NCI-H82 (cell line): ENCODE measurements at places on chromosomes 3 and 15.
A peak's percentile ranks its signal among the peaks of the same experiment; 100 is the strongest.

- no peak for DNase-seq
Observed at GRCh38 chr3:51382076-51382745, 2.9 kb upstream of the MANF start.

DNA sequence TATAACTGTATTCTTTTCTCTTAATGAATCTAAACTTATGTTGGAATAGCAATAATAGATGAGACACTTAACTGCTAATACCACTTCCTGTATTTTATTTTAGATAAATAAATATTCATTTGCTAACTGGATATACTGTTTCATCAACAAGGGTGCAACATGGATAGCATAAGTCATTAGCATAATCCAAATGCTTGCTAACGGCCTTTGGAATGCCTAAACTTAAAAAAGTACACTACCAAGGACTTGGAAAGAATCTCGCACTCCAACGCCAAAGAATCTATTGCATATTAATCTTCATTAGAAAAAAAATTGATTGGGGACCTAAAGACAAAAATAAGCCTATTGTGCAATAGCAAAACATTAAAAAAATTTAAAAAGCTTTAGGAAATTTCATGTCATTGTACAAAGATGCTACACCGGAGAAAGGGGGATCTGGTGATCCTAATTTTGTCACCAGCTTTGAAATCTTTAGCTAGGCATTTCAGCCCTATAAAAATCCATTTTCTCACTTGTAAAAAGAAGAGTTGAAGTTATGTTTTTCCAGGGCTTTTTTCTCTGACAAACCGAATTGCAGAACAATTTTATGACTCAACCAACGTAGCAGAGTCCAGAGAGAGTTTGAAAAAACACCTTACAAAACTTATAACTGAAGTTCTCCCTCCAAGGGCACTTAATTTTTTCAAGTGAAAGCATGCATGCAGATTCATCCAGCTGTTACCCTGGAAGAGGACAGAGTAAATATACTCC lies 4.1 kb downstream of the VGLL3 start:
- no peak for DNase-seq

GRCh38 chr3:52782412-52783210 lies 5.2 kb downstream of the ITIH1 start:
- no peak for DNase-seq

GRCh38 chr3:73772076-73772886 lies 147.5 kb upstream of the PDZRN3 start:
- no peak for DNase-seq

DNA sequence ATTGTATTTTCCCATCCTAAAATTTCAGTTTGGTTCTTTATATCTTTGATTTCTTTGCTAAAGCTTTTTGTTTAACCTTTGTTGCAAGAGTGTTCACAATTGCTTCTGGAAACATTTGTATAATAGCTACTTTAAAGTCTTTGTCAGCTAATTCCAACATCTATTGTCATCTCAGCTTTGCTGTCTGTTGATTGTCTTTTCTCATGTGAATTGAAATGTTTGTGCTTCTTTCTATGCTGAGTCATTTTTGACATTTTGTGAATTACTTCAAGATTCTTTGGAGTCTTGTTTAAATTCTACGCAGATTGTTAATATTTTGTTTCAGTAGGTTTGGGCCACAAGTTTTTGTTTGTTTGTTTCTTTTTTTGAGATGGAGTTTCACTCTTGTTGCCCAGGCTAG lies 73.2 kb downstream of the SUCNR1 start:
- no peak for DNase-seq

- DNase-seq, result peak; percentile 44
Observed at GRCh38 chr3:20185331-20185678, 701 bp downstream of the SGO1 start.

DNA sequence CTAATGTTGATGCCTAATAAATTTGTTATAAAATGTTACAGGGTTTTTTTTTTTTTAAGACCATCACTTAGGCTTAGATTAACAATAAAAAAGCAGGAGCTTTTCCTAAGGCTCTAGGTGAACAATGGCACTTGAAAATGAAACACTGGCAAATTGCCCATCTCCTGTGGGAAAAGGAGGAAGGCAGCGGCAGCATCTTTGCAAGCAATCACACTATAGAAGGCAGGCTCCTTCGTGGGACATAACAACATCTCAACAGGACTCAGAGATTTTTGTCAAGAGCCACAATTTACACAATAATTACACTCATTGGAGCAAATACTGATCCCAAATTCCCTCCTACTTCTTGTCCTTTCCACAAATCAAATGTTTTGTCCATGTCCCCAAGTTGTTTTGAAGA lies 646.7 kb downstream of the ROBO2 start:
- no peak for DNase-seq

- DNase-seq, result no peak
Observed at GRCh38 chr3:186524616-186525015, 19.6 kb downstream of the CRYGS start.

GRCh38 chr3:36297195-36297594 lies 83.1 kb upstream of the STAC start:
- DNase-seq, result no peak

DNA sequence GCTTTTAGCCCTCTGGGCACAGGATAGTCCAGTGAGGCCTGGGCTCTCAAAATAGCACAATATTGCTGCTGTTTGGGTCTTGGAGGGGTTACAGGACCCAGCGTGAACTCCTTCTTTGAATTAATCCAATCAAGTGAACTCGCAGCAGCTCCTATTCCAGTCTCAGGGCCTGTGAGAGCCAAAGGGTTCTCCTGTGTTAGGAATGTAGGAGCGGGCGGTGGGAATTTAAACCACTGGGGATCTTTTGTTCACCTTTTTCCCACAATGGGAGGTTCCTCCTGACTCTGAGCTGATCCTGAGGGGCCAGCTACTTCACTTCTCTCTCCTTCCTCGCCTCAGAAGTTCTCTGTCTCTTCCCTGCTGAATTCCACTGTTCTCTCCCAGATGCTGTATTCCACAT lies 504.0 kb downstream of the UNC13C start:
- peak; percentile 8 for DNase-seq

GRCh38 chr15:52113708-52114107 lies 1.1 kb upstream of the BCL2L10 start:
- DNase-seq, result no peak

GRCh38 chr15:28080386-28080785 lies 18.7 kb downstream of the OCA2 start:
- no peak for DNase-seq

DNA sequence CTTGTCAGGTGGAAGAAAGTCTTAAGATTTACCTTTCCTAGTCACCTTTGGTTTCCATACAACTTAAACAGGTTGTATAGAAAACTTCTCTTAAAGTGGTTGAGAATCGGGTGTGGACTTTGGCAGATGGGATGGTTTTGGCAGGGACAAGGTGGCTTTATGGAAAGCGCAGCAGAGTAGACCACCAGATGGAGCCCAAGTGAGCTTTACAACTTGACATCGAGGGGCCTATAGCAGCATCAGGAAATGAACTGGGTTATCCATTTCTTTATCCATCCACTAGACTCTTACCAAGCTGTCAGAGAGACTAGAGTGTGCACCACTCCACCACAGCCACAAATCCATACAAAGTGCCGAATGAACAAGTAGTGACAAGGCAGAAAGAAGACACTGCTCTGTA lies 85.3 kb upstream of the MBNL1 start:
- peak; percentile 89 for DNase-seq

- DNase-seq, result no peak
Observed at GRCh38 chr3:190692256-190692655, 170.2 kb downstream of the GMNC start.

GRCh38 chr15:51577636-51578304 lies 44.8 kb downstream of the DMXL2 start:
- no peak for DNase-seq

DNA sequence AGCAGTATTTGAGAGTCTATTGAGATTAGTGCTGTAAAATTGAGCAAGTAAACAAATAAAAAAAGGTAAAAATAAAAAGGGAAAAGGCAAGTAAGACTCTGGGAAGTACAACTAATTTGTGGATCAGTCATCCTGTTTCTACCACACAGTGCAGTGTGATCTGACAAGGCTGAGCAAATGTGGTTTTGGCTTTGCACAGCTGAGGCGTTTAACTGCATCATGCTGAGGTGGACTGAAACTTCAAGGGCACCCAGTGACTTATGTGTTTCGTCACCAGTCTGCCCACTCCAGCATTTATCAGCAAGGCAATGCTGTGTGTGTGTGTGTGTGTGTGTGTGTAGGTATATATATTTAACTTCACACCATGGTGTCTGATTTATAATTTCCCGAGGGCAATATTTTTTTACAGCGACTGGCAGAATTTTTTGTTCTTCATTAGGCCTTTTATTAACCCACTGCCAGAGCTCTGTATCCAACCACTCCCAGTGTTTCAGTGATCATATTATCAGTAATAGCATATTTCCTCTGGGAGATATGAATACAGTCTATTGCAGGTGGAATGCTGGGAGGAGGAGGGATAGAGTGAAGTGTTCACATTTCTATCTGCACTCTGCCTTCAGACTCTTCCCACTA lies 131.5 kb upstream of the SATB1 start:
- DNase-seq, result no peak

DNA sequence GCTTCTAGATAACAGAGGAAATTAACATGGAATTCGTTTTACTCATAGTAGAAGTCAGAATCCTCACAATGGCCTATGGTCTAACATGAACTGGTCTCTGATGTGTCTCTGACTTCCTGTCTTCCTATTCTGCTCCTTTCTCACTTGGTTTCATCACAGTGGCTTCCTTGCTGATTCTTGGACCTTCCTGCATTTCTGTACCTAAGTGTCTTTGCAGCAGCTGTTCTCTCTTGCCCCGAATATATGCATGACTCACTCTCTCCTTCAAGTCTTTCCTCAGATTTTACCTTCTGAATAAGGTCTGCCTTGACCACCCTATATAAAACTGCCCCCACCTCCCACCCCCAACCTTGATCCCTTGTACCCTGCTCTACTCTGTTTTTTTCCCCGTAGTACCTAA lies 14.1 kb downstream of the ARL13B start:
- DNase-seq, result no peak

- DNase-seq, result no peak
Observed at GRCh38 chr15:71281256-71281655, 166.0 kb downstream of the THSD4 start.

DNA sequence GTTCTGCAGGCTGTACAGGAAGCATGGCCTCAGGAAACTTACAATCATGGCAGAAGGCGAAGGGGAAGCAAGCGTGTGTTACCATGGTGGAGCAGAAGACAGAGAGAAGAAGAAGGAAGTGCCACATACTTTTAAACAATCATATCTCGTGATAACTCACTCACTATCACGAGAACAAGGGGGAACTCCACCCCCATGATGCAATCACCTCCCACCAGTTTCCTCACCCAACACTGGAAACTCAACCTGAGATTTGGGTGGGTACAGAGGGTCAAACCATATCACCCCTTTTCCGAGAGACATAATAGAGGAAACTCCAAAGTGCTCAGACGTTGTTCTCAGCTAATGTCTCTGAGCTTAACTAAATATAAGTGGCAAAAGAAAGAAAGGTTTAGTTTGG lies 186.3 kb upstream of the MME start:
- DNase-seq, result no peak

DNA sequence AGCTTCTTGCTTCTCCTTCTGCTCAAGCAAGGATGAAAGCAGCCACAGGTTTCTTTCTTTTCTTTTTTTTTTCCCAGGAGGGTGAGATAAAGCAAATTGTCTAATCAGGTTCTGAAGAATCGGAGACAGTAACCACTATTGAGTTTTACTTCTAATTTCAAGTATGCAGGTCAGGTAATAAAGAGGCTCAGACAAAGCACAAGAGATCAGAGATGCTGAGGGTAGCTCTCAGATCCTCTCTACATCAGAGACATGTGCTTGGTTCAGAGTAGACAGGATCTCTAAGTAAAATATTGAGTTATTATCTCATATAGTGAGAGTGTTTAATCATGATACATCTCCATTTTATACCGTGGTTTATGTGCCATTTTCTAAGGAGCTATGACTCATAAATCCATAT lies 168.5 kb downstream of the NFKBIZ start:
- no peak for DNase-seq
